Dermis lymphatic vessel endothelial cell (primary cell): ENCODE measurements at places on chromosomes 16 and 17. TPM values are rescaled to one million over a fixed set of nuclear protein-coding genes. Genes with fewer than 3 reads are reported as not detected.

Gene ABCA9
- 0.34 and 0.76 TPM in 2 replicates for total RNA-seq

Gene SPHK1
- 263 and 383 TPM in 2 replicates for total RNA-seq

Gene TMEM106A
- 0.86 and 1.4 TPM in 2 replicates for total RNA-seq

Gene CCL18
- not detected in 2 replicates for total RNA-seq

Gene NHLRC4
- 2.2 and 2.3 TPM in 2 replicates for total RNA-seq

Gene TBC1D3I
- 0.11 TPM in 1 of 2 replicates, not detected in the other for total RNA-seq

Gene P2RX5
- total RNA-seq: 0.11 and 0.17 TPM in 2 replicates

Gene SEPTIN1
- 0.11 TPM in 1 of 2 replicates, not detected in the other for total RNA-seq

Gene GP2
- total RNA-seq: not detected in 2 replicates
